ENCODE measurements at places on chromosomes 4 and X.

GRCh38 chrX:11566173-11566572, 99.5 kb downstream of the ARHGAP6 start:
- no peaks in the 10 kb centered on the region for H3K36me3 ChIP-seq
- no peak overlapping the region for H3K4me3 ChIP-seq
- DNase-seq, result no peak
- H3K27ac ChIP-seq, result no peak overlapping the region
- no peaks in the 10 kb centered on the region for H3K4me1 ChIP-seq

- no peaks in the 10 kb centered on the region for H3K4me1 ChIP-seq
- H3K36me3 ChIP-seq, result no peaks in the 10 kb centered on the region
- H3K27ac ChIP-seq, result no peak overlapping the region
- no peaks in the 10 kb centered on the region for H3K27me3 ChIP-seq
- H3K4me3 ChIP-seq, result no peak overlapping the region
These were observed 211.0 kb downstream of the ANKRD50 start for GRCh38 chr4:124501576-124501975.

GRCh38 chr4:151344948-151345347, 19.5 kb upstream of the SH3D19 start:
- H3K27me3 ChIP-seq, result peaks cover 10% of the 10 kb centered on the region
- no peak overlapping the region for H3K27ac ChIP-seq
- H3K4me3 ChIP-seq, result no peak overlapping the region
- H3K36me3 ChIP-seq, result no peaks in the 10 kb centered on the region
- DNase-seq, result no peak
- no peaks in the 10 kb centered on the region for H3K4me1 ChIP-seq

DNA sequence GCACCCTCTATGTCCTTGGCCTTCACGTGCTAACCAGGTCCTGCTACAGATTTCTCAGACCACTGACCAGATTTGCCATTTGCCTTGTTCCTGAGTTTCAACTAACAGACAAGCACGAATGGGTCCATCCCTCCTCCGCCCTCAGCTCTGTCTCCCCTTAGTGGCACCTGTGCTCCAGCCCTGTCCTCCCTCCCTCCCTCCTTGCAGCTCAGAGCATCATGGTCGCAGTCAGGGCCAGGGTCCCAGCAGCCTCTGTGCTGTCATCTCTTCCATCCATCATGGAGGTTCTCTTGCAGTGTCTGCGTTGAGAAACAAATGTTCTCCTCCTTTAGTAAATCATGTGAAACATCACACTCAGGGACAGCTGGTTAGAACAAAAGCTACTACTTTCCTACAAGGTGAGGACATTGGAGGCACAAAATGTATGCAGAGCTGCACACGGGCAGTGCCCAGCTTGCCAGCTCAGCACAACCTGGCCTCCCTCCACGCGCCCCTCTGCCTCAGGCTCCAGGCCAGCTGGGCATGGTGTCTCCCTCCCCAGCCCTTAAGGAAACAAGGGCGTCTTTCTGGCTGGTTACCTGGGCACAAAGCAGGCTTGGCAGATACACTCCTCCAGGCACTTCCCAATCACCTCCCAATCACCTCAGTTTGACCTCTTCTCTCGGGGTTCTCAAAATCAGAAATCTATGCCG, 79.5 kb upstream of the ATP6AP2 start:
- H3K4me3 ChIP-seq, result no peak overlapping the region
- no peaks in the 10 kb centered on the region for H3K27me3 ChIP-seq
- H3K4me1 ChIP-seq, result no peaks in the 10 kb centered on the region
- DNase-seq, result no peak

DNA sequence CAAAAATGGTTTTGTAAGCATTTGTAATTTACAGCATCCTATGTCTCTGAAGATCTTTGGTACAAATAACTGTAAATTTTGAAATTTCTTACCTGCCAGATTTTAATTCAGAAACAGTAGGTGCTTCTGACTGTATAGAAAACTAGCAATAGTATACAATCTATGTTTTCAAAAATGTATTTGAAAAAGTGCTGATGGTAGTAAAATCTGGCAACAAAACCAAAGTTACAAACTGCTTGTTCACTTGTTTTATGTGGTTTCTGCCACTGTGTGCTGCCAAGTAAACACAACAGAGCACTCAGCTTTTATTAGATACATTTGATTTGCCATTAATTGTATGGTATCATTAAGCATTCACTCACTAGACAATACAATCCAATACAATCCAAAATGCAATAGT, 206.1 kb downstream of the CPE start:
- H3K36me3 ChIP-seq, result no peaks in the 10 kb centered on the region
- H3K27me3 ChIP-seq, result no peaks in the 10 kb centered on the region
- no peak overlapping the region for H3K27ac ChIP-seq
- H3K4me3 ChIP-seq, result no peak overlapping the region

GRCh38 chr4:176443646-176444409, 124.1 kb downstream of the SPCS3 start:
- no peaks in the 10 kb centered on the region for H3K27me3 ChIP-seq
- no peak overlapping the region for H3K27ac ChIP-seq
- no peak overlapping the region for H3K4me3 ChIP-seq

DNA sequence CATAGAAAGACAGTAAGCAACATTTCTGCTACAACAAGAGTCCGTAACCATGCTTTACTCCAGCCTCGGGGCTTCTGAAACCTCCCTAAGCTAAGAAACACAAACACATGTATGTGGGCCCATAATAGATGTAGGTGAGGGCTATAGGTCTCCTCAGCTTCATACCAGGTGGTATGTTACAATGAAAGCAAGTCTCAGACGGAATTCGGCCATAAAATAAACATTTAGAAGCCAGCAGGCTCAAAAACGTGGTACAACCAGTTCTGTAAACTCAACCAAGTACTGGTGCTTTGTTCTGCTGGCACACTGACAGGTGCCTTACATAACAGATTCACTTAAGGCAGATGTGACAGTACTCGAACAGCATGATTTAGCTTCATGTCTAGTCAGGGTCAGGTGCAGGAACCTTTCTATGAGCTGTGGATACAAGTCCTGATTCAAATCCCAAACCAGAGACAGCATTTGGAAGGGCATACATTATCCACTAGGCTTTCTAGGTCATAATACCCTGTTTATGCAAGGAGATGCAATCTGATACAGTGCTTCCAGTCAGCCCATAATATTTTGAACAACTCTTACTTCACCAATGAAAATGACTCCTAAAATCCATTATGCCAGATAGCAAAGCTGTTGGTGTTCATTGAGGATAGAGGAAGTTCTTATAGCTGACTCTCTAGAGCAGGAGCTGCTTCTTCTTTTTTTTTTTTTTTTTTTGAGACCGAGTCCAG, 113.8 kb upstream of the ENPP6 start:
- H3K4me1 ChIP-seq, result peaks cover 56% of the 10 kb centered on the region
- H3K4me3 ChIP-seq, result no peak overlapping the region
- H3K27ac ChIP-seq, result no peak overlapping the region
- H3K36me3 ChIP-seq, result no peaks in the 10 kb centered on the region
- H3K27me3 ChIP-seq, result no peaks in the 10 kb centered on the region

DNA sequence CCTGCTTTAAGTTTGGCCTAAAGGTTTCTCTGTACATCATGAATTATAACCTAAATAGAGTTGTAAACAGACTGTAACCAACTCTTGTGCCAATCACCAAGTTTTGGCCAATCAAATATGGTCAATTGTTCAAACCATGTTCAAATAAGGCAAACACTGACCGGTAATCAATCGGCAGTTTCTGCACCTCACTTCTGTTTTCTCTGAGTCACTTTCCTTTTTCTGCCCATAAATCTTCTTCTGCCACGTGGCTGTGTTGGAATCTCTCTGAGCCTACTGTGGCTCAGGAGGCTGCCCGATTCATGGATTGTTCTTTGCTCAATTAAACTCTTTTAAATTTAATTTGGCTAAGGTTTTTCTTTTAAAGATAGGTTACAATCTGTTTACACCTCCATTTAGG, 16.5 kb upstream of the ENPP6 start:
- no peak for DNase-seq
- H3K36me3 ChIP-seq, result no peaks in the 10 kb centered on the region
- H3K4me3 ChIP-seq, result no peak overlapping the region
- H3K27ac ChIP-seq, result no peak overlapping the region
- no peaks in the 10 kb centered on the region for H3K27me3 ChIP-seq
